ENCODE measurements at places on chromosomes 6 and 20.

DNA sequence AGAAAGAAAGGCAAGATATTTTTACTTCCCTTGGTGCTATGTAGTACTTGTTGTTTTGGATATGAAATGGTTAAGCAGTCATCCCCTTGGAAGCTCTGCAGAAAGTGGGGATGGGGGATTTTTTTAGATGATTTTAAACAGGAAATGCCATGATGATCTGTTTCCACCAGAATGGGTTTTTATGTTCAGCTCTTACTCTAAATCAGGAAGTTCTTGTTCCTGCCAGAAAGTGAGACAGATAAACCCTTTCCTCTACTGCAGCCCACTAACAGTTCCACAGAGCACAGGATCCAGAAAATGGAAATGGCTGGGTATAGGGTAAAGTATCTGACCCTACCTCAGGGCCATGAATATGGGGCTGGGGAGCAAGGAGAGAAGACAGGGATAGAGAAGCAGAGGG is 32.1 kb upstream of the PPP1R3G start:
- DNase-seq, result no peak

- no peak for DNase-seq
These were observed 20.8 kb downstream of the MOXD1 start for GRCh38 chr6:132380358-132381029.

- no peak for DNase-seq
These were observed 20.5 kb downstream of the CPNE5 start for GRCh38 chr6:36818756-36819155.

GRCh38 chr20:4546786-4547185 is 174.9 kb upstream of the PRND start:
- no peak for DNase-seq

DNA sequence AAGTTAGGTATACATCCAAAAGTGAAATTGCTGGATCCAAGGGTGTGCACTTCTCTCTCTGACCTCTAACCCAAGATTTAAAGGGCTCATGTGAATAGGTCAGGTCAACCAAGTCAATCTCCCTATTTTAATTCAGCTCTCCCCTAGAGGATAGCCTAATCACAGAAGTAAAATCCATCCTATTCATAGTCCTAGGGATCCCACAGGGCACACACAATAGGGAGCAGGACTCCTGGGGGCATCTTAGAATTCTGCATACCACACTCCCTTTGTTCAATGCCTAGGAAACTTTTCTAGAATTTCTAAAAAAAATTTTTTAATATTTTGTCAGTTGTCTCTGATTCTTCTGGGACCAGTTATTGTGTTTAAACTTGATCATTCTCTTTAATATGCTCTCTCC is 35.1 kb downstream of the CST9L start:
- no peak for DNase-seq

GRCh38 chr6:137351890-137352289 is 132.7 kb upstream of the IFNGR1 start:
- DNase-seq, result no peak

- no peak for DNase-seq
These were observed 127.8 kb downstream of the SOD2 start for GRCh38 chr6:159565181-159565710.

DNA sequence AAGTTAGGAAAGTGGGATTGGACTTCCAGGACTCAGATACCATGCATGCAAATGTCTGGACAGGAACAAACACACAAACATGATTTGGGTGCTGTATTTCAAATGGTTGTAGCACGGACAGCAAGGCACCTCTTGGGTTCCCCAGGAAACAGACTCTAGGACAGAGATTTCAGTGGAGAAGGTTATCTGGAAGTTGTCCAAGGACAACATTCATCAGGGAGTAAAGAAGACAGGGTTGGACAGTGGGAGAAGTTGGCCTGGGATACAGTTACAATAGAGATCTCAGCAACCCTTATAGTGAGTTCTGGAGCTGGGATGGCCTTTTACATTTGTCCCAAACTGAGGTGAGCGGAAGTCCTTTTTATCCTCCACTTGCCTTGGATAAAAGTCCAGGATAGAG is 19.8 kb upstream of the TINAG start:
- no peak for DNase-seq

DNA sequence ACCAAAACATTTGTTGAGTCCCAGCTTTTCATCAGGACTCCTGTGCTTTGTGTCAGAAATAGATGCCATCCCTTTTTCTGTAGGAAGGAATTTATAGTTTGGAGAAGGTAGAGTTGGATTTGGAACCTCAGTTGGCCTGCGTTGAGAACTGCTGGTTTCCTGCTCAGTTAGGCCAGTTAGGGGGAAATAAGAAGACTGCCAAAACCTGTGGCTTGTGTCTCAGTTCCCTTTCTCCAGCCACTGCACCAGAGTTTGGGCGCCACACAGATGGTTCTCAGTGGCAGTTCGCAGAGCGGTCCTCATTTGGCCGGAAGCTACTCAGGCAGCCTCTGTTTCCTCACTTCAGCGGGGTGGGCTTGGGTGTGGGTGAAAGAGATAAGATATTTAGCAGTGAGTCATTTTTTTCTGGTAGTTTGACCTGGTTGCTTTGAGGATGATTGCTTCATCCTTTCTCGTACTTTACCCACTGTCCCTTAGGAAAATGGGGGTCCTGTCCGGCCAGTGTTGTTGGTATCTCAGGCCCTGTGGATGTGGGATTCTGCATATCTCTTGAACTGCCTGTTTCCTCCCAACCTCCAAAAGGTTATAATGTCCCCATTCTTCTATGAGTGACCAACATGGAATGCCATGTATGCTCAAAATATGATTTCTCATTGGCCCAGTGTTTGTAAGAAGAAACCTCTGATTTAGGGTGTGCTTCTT is 53.7 kb downstream of the JARID2 start:
- no peak for DNase-seq

DNA sequence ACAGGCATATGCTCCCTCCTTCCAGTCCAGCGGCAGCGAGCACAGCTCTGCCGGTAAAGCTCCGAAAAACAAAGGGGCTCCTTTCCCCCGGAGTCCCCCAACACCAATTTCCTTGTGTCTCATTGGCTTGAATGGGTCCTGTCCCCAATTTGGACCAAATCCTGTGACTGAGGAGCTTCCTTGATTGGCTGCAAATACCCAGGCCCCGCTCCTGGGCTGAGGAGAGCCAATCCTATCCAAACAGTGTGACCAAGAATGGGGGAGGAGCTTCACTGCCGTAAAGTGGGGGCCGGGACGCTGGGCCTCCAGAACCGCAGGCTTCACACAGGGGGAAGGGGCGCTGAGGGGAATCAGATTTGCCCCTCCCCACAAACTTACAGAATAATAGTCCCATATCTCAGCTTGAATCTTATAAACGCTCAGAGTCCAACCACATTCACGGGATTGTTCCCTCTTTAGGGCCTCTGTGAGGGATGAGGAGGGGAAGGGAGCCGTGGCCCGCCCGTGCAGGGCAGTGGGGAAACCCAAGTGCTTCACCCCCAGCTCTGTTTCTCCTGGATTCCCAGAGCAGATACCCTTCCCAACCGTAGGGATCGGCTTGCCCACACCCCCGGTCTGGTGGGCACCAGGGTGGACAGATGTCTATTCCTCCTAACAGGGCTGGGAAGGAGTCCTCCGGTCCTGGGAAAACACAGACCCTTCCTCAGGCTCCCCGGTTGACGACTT is 141.0 kb upstream of the MLN start:
- DNase-seq, result no peak

GRCh38 chr6:5082487-5083306 is 2.4 kb upstream of the PPP1R3G start:
- DNase-seq, result peak; percentile 14

- DNase-seq, result no peak
These were observed 466.2 kb downstream of the TFAP2A start for GRCh38 chr6:9948678-9949077.

DNA sequence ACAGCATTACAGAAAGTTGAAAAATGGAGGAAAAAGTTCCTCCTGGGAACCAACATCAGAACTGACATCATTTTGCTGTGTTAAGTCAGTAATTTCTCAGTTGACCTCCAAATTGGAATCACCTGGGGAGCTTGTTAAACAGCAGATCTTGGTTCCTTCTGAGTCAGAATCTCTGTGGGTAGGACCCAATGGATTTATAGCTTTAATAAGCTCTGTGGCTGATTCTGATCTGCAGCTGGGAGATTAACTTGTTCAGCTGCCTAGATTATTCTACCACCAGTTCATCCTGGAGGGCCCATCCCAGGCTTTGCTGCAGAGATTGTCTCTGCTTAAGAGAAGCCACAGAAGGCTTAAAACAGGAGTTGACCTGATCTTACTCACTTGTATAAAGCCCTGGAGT is 90.7 kb upstream of the POPDC3 start:
- DNase-seq, result no peak

- DNase-seq, result no peak
These were observed 9.3 kb upstream of the EDN1 start for GRCh38 chr6:12280902-12281301.

DNA sequence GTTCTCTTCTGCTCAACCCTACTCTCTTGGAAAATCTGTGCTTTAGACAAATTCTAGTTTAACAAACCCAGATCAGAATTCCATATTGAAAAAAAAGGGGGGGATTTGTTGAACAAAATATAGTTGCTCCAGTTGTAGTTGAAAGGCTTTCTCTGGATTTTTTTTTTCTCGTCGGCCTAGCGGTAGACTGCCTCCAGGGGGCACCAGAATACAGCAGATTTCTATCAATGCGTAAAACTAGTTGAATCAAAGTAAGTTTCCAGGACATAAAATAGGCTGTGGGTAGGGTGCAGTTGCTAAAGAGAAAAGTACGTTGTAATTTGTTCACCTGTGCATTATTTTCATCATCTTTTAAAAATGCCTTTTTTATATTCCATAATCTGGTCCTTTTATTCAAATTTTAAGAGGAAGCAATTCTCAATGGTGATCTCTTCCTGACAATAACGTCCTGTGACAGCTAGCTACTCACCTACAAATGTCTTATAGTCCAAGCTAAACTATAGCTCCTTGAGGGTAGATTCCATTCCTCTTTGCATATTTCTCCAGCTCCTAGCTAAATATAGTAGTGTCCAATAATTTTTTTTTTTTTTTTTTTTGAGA is 105.4 kb downstream of the PERP start:
- peak; percentile 69 for DNase-seq

- no peak for DNase-seq
These were observed 131.0 kb upstream of the PHACTR1 start for GRCh38 chr6:12585497-12585958.

DNA sequence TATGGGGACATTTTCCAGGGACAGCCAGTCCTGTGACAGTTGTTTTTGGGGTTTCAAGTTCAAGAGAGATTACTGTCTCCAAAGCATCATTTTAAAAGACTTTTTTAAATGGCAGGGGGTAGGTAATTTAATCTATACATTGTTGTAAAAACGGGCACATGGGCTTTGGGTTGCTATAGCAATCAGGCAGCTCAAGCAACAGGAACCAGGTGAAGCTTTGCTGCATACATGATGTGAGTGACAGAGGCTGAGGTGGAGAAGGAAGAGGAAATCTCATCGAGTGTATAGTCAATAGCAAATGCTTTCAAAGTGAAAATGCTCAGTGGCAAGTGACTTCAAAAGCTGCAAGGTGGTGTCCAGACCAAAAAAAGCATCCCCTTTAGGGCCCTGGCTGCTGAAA is 277.4 kb upstream of the JAG1 start:
- DNase-seq, result no peak

DNA sequence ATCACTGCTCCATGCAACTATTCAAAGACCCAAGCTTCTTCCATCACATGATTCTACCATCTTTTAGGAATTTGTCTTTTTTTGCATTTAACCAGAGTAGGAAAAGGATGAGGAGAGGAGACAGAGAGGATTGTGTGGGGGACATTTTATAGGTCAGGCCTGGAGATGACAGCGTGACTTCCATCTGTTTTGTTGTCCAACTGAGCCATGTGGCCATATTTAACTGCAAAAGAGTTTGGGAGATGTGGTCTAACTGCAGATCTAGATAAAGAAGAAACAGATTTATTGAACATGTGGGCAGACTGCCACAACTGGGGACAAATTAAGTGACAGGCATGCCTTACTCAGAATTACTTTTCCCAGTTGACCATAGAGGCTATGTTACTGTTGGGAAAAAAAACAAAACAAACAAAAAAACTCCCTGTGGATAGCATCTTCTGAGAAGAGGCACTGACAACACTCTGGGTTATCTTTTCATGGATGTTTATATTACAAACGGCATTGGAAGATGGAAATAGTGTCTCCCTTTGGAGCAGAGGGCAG is 18.9 kb upstream of the MOCS1 start:
- no peak for DNase-seq

- no peak for DNase-seq
These were observed 7.7 kb upstream of the CDK5RAP1 start for GRCh38 chr20:33408716-33409654.

Measured in retina (tissue), 1 donor.